Urinary bladder (tissue), 4 donors: ENCODE measurements at places on chromosomes 1 and 21.

DNA sequence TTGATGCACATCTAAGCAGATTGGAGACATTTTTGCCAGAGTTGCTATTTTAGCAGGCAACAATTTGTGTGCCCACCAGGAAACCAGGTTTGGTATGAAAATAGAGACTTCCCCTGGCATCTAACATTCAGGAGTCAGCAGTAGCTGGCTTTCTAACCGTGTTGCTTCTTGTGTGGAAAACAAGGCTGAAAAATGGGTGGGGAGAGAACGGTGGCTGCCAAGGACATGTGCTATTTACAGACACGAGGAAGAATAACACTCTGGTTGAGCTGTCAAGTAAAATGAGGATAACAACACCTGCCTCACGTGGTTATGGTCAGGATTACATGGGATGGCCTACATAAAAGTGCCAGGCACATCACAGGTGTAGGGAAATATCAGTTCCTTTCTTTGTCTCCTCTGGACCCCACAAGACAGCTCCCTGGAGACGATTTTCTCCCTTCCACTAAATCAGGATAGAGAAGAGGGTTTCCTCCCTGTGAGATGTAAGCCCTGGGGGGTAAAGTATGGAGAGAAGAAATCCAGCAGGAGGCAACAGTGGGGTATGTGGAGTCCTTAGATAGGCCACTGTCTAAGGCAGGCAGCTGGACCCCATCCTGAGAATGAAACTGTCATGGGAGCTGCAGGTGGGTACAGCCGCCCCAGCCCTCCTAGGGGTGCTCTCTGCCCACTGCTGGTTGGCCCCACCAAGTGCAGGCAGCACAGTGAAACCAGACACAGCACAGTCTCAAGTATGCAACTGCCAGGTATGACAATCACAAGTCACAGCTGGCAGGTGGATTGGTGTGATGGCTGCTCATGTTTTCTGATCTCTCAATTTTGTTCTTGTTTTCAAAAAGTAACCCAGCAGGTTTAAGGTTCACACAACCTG lies 80.3 kb downstream of the TENT5C start:
- no peak for DNase-seq

DNA sequence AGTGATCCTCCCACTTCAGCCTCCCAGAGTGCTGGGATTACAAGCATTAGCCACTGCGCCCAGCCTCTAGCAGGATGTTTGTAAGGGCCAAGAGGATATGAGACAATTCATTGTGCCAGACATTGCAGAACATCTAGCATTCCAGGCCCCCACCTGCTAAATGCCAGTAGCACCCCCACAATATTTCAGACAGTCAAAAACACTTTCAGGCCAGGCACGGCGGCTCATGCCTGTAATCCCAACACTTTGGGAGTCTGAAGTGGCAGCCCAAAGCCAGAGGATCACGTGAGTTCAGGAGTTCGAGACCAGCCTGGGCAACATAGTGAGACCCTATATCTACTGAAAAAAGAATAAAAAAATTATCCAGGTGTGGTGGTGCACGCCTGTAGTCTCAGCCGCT lies 12.9 kb downstream of the PPIE start:
- no peak for DNase-seq

GRCh38 chr1:179883040-179883744 lies 1.1 kb downstream of the TOR1AIP1 start:
- DNase-seq: no peak

- DNase-seq: no peak
These were observed 159.3 kb upstream of the LMO4 start for GRCh38 chr1:87169263-87169910.
